ENCODE measurements at places on chromosomes 11 and 22. TPM values are rescaled to one million over a fixed set of nuclear protein-coding genes. Genes with fewer than 3 reads are reported as not detected.

DNA sequence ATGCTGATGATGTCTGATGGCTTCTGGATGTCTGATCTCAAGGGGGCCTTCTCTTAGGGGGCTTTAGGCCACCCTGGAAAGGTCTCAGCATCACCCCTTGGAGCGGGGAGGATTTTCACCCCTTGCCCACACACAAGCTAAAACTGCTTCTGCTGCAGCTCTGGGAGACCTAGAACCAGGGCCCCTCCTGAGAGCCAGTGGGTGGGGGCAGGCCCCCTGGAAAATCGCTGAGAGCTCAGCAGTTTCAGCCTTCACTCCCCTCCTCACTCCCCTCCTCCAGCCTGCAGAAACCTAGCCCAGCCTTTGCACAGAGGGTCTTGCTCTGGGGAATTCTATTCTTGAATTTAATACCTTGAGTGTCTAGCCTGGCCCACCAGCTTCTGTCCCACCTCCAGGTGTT is 17.2 kb downstream of the CD6 start:
- no peak for DNase-seq

UCP2 gene
- total RNA-seq, result 1.0 TPM

DNA sequence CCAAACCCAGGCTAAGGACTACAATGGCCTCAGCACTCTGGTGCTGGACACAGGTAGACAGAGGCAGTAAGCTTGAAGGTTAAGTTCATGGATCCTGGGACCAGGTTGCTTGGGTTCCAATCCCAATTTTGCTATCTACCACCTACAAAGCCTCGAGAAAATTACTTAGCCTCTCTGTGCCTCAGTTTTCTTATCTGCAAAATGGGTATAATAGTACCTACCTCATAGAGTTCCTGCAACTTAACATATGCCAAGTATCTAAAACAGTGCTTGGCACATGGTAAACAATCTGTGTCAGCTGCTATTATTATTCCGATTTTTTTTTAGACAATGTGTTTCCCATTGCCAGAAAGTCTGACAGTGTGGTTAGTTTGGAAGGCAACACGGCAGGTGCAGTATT is 37.5 kb downstream of the SYN3 start:
- no peak for DNase-seq

POTEH gene
- not detected for total RNA-seq

LRRC32 gene
- 8.1 TPM for total RNA-seq

SBF1 gene
- 87.9 TPM for total RNA-seq

DNA sequence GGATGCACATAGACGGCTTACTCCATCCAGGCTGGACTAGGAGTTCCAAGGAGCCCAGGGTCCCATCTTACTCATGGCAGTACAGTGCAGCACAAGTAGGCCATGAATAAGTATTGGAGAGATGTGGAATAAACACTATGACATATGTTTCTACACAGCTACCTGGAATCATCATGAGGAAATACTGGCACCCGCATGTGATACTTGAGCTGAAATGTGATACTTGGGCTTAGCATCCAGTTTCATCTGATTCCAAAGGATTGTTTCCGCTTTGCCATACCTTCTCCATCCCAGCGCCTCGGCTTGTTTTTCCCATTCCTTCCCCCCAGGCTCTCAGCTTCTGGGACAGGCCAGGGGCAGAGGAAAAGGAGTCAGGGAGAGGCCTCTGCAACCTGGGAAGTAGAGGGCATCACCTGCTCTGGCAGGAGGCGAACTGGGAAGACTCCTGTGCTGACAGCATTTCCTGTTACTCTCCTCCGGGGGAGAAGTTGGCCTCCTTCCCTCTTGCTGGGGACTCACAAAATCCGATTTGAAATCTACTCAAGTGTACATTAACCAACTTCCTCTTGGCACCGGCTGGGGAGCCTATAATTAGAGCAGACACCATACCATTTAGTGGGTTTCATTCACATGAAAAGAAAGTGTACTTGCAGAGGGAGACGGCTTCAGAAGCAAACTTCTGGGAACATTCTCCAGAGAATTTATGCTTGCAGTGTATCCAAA is 187.8 kb downstream of the MIAT start:
- no peak for DNase-seq
